Myocyte (in vitro differentiated cells): ENCODE measurements at places on chromosomes 6 and 20. TPM values are rescaled to one million over a fixed set of nuclear protein-coding genes. Genes with fewer than 3 reads are reported as not detected.

The BPIFB4 gene
- total RNA-seq = not detected in 2 replicates

The DEFB123 gene
- not detected in 2 replicates for total RNA-seq

The POPDC3 gene
- total RNA-seq = 98.0 and 129 TPM in 2 replicates

The BAG2 gene
- total RNA-seq = 39.5 and 50.5 TPM in 2 replicates

The GSTA1 gene
- not detected in 2 replicates for total RNA-seq

The BFSP1 gene
- total RNA-seq = 7.6 and 8.3 TPM in 2 replicates

The DEFB124 gene
- not detected in 2 replicates for total RNA-seq

The LY6G5C gene
- 2.7 and 3.4 TPM in 2 replicates for total RNA-seq

The PLA2G7 gene
- not detected in 2 replicates for total RNA-seq

The NR2E1 gene
- total RNA-seq = not detected in 2 replicates

The ELOVL2 gene
- total RNA-seq = 0.05 TPM in 1 of 2 replicates, not detected in the other

The DSP gene
- total RNA-seq = 7.8 and 13.1 TPM in 2 replicates

The PANK2 gene
- total RNA-seq = 31.6 and 37.7 TPM in 2 replicates

The DDAH2 gene
- 120 and 142 TPM in 2 replicates for total RNA-seq

The NCR2 gene
- total RNA-seq = not detected in 2 replicates

The TRERF1 gene
- 1.6 and 1.8 TPM in 2 replicates for total RNA-seq

The SLC32A1 gene
- total RNA-seq = not detected in 2 replicates
